ENCODE measurements at places on chromosomes 6 and 20.

DNA sequence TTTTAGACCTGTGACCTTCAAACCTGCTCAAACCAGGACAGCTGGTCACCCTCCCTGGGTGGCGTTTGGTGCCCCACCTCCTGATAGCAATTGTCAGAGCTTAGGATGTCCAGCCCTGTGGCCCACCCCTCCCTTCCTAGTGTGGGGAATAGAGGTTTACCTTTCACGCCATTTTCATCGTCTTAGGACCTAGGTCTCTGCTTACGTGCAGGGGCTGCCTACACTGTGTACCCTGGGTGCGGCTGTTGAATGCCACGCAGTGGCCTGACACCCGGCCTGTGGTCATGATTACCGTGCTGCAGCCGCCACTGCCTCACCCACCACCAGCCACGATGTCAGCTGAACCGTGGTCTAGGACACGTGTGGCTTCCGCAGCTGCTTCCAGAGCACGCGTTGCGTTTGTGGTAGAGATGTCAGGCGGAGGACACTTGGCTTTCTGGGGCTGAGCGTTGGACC, 157.3 kb downstream of the DTNBP1 start:
- no peak for DNase-seq

GRCh38 chr6:34053721-34054120, 92.2 kb downstream of the GRM4 start:
- DNase-seq, result no peak

- DNase-seq, result no peak
These were observed 66.5 kb downstream of the EPM2A start for GRCh38 chr6:145668844-145669243.

DNA sequence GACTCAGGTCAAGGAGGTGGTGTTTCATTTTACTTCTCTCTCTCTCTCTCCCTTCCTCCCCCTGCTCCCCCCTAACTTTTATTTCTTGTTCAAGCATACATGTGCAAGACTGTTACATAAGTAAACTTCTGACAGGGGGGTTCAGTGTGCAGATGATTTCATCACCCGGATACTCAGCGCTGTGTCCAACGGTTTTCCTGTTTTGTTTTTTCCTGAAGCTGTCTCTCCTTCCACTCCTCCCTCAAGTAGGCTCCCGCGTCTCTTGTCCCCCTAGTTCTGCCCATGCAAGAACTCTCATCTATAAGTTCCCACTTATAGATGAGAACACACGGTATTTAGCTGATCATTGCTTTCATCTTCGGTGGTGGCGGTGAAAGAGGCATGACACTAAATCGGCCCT, 751.9 kb upstream of the DEFB115 start:
- DNase-seq, result no peak

DNA sequence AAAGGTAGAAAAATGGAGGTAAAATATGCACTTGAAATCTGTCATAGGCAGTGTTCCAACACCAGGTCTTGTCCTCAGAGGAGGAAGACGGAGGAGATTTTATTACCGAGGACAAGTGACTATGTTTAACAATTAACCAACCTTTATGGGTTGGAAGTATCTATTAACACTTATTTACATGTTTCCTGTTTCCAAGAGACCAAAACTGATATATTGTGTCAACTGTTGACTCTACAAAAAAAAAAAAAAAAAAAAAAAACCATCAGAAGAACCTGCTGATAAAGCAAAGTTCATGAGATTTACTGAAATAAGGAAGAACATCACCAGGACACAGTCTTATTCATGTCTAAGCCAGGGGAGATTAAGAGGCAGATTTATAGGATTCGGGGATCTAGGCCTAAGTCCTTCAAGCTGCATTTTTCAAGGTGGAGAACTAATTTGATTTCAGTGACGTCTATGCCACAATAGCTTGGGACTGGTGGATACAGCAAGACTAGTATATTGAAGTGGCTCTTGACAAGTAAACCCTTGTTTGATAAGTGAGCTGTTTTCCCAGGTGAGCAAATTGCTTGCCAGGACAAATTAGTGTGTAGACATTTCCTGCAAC, 126.6 kb upstream of the NAA20 start:
- no peak for DNase-seq

GRCh38 chr6:113649276-113649675, 207.9 kb upstream of the MARCKS start:
- no peak for DNase-seq

DNA sequence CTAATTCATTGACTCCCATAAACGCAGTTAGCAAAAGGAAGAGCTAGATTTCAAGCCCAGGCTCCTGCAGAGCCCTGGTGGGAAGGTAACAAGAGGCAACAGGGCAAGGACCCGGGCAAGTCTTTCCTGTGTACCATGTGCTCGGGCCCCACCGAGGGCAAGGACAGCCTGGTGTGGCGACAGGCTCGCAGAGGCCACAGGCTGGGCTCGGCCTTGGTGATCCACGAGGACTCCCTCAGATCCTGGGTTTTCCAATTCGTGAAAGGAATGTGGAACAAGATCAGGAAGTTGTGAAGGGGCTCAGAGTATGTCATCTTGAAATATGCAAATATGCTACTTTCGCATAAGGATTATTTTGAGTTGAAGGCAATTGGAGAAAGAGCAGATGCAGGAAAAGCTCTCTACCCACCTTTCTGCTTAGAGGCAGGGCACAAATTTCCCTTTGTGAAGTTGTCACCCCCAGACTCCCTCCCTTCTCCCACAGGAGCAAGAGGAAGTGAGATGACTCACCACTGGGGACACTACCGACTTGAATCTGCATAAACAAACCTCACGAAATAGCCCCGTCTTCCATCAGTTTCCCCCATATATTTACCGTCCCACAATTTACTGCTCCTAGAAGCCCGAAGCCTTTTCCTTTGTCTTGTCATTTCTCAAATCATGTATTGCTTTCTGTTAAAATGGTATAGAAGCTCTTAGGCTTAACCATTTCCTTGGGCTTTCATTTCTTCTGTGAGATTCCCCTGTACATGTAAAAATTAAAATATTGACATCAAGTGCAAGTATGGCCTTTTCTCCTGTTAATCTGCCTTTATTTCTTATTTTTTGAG, 79.0 kb downstream of the PSMG4 start:
- DNase-seq, result no peak

DNA sequence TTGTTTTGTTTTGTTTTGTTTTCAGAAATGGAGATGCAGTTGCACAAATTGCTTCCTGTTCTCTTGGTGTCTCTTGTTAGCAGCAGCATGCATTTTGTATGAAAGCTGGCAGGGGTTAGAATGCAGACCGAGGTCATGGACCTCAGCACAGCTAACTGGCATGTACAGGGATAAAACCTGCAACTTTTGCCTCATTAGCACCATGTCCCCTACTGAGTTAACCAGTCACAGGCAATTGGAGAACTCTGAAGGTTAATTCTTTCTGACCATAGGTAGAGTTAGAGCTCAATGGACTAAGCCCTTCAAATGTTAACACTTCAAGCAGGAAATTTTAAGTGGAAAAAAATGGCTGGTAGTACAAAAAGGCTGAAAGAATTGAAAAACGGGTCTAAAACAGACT, 377.1 kb downstream of the ADGRB3 start:
- no peak for DNase-seq

DNA sequence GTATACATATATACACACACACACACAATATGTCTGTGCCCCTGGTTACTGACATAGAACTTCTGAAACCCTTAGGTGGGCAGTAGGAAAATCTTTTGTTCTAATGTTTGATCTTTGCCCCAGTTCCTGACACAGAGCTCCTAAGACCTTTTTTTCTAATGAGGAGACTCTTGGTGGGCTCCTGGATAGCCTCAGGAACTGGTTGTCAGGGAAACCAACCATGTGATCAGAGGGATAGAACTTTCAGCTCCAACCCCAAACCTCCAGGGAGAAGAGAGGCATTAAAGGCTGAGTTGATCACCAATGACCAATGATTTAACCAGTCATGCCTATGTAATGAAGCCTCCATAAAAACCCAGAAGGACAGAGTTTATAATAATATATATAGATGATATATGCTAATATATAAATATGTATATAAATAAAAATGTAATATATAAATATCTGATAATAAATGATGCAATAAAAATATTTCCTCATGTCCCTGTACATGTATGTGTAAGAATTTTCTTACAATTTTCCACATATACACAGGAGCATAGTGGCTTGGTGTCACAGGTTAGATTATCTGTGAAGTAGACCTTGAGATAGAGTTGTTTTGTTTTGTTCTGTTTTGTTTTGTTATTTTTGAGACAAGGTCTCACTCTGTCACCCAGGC, 93.3 kb downstream of the GPX5 start:
- DNase-seq, result no peak

DNA sequence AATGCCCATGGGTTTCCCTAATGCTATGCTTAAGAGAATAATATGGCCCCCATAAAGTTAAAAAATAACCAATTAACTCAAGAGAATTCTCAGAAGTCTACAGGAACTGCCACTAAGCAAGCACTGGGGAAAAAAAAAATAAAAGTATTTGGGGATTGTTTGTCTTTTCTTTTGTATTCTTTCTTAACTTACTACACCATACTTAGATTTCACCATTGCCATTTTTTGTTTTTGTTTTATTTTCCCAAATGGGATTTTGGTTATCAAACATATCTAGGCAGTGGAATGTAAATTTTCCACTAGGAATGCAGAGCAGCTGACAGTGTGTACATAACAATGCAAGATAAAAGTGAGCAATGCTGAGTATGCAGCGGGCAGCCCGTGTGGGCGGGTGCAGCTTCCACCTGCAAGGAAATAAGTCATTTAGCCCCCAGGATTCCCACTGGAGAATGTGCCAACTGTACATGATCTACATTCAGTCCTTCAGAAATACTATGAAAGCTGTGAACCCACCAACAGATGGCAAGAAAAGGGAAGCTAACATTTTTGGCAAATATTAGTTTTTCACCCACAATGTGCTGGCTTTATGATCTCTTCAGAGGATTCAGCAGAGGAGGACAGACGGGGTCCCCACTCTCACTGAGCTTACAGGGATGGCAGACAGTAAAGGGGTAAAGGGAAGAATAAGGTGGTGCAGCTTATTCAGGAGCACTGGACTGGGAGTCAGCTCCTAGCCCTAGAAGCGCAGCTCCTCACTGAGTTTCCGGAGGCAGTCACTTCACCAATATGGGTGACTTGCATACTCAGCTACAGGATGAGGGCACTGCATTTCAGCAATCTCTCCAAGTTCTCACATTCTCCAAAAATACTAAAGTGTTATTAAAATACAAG, 44.4 kb downstream of the DCDC2 start:
- no peak for DNase-seq

DNA sequence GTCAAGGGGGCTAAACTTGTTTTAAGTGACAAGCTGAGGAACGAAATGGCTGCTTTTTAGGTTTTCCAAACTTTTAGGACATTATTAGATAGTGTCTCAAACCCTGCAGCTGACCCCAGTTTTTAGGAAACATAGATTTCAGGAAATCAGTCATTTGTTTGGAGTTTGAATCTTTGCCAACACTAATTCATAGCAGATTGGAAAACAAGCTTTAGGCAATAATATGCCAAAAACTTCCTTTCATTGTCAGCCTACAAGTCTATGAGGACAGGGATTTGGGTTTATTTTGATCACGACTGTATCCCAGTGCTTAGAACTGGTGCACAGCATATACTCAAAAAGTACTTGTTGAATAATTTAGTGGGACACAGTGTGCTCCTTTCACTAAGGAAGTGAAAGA, 123.2 kb downstream of the TINAG start:
- no peak for DNase-seq

GRCh38 chr20:4556781-4557180, 164.9 kb upstream of the PRND start:
- no peak for DNase-seq

Measured in activated CD4-positive, alpha-beta T cell treated with anti-CD3 and anti-CD28 coated beads, Interleukin-2, Interleukin-4, amounts not matched to agents 100 ng/mL and 50 ng/mL, durations not matched to agents 16 hours and 8 hours (primary cell).